Thyroid gland (tissue), 4 donors: ENCODE measurements at places on chromosomes 1 and 21. TPM values are rescaled to one million over a fixed set of nuclear protein-coding genes. Genes with fewer than 3 reads are reported as not detected.
A peak's percentile ranks its signal among the peaks of the same experiment; 100 is the strongest.

ARTN gene
- total RNA-seq, result 2.0 TPM

NBPF10 gene
- 3.5 TPM for total RNA-seq

DNA sequence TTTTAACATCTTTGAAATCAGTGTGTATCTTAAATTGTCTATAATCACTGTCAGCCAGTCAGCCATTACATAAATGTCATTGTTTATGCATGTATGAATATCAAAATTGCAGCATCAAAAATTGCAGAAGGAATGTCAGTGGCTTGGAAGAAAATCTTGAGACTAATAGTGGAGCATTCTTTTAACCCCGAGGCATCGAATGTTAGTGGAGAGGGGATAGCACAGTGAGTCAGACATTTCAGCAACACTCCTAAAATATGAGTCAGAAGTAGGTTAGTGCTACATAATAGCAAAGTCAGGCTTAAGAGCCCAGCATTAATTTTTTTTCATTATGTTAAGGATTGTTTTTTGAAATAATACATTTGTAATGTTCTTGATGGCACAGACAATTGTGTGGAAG lies 45.5 kb downstream of the SNRPE start:
- no peaks in the 10 kb centered on the region for H3K4me1 ChIP-seq
- no peak overlapping the region for H3K27ac ChIP-seq
- H3K36me3 ChIP-seq, result no peaks in the 10 kb centered on the region
- no peak overlapping the region for H3K4me3 ChIP-seq

DNA sequence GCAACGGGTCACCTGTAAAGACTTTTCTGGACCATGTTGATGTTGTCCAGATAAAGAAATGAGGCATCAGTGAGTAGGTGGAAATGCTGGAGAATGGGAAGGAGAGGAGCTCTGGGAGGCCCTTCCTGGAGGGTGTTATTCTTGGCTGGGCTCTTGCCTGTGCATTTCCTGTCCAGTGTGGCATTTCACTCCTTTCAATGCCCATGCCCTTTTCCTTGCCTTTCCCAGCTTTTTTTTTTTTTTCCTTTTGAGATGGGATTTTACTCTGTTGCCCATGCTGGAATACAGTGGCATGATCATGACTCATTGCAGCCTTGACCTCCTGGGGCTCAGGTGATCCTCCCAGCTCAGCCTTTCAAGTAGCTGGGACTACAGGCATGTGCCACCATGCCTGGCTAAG lies 11.8 kb downstream of the NOS1AP start:
- H3K4me1 ChIP-seq, result no peaks in the 10 kb centered on the region
- H3K36me3 ChIP-seq, result no peaks in the 10 kb centered on the region
- DNase-seq, result no peak
- no peaks in the 10 kb centered on the region for H3K27me3 ChIP-seq
- H3K27ac ChIP-seq, result no peak overlapping the region

- H3K27ac ChIP-seq, result peak within 1 kb of the TSS; percentile 11
- no peaks in the 10 kb centered on the region for H3K36me3 ChIP-seq
- H3K4me1 ChIP-seq, result peaks cover 19% of the 10 kb centered on the region
- H3K4me3 ChIP-seq, result peak within 1 kb of the TSS; percentile 10
Observed at GRCh38 chr1:216723274-216723780, at the start of gene ESRRG. TSS of gene ESRRG (minus strand) at chr1:216723429. CDS start at chr1:216723299, 130 bp downstream.

RUNX3 gene
- 2.8 TPM for total RNA-seq

ATP6V1G3 gene
- not detected for total RNA-seq

GRCh38 chr1:46315669-46316403 lies 12.3 kb downstream of the UQCRH start:
- no peak overlapping the region for H3K4me3 ChIP-seq
- H3K36me3 ChIP-seq, result peaks cover 52% of the 10 kb centered on the region
- no peaks in the 10 kb centered on the region for H3K27me3 ChIP-seq
- DNase-seq, result no peak

DNA sequence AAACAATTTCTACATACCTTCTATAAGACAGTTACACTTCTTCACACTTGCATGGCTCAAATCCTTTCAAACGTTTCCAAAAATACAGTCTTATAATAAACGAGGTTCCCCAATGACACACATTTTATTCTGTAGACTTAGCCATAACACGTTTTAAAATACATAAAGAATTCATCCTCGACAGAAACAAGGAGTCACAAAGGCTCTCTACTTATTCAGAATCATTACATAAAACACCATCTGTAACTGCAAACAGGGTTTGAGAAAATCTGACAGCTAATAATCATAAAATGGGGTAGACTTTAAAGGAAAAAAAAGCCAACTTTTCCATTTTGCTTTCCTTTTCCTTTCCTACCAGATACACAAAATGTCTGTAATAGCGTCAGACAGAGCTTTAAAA lies 1.8 kb downstream of the PIK3R3 start:
- H3K27me3 ChIP-seq, result no peaks in the 10 kb centered on the region
- H3K4me3 ChIP-seq, result peak overlapping the region; percentile 83
- H3K27ac ChIP-seq, result no peak overlapping the region

DNA sequence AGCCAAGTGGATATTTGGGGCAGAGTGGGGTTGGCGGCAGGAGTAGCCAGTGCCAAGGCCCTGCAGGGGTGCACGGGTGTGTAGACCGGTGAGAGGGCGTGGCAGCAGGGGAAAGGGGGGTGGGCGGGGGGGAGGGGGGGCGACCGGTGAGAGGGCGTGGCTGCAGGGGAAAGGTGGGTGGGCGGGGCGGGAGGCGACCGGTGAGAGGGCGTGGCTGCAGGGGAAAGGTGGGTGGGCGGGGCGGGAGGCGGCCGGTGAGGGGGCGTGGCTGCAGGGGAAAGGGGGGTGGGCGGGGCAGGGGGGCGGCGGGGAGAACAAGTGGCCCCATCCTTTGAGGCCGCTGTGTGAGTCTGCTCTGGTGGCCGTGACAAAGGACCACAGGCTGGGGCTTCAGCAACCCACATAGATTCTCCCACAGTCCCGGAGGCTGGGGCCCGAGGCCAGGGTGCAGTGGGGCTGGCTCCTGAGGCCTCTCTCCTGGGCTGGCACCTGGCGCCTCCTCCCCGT lies 25.8 kb downstream of the RRP1 start:
- no peak overlapping the region for H3K4me3 ChIP-seq
- H3K36me3 ChIP-seq, result no peaks in the 10 kb centered on the region
- no peaks in the 10 kb centered on the region for H3K27me3 ChIP-seq
- H3K27ac ChIP-seq, result no peak overlapping the region
- peaks cover 17% of the 10 kb centered on the region for H3K4me1 ChIP-seq

PTPRU gene
- total RNA-seq, result 12.4 TPM

DNA sequence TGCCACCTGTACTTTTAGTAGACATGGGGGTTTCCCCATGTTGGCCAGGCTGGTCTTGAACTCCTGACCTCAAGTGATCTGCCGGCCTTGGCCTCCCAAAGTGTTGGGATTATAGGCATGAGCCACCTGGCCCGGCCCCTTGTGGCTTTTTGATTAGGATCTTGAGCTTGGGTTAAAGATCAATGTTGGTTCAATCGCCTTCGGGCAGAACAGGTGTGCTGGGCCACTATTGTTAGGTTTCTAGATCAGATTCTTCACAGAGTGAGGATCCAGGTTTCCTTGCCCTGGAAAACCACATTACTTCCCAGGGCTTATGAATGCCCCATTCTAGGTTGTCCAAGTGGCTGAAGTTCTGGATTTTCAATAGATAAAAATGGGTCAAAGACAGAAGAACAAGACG lies 6.1 kb downstream of the ETV3 start:
- H3K27ac ChIP-seq, result no peak overlapping the region
- DNase-seq, result no peak
- H3K4me3 ChIP-seq, result no peak overlapping the region

AMY1A gene
- not detected for total RNA-seq

- H3K4me3 ChIP-seq, result no peak overlapping the region
- H3K36me3 ChIP-seq, result no peaks in the 10 kb centered on the region
- no peaks in the 10 kb centered on the region for H3K4me1 ChIP-seq
Observed at GRCh38 chr1:101198842-101199636, 37.8 kb upstream of the S1PR1 start.

TTC39A gene
- 13.6 TPM for total RNA-seq

- peaks cover 8% of the 10 kb centered on the region for H3K36me3 ChIP-seq
- H3K27ac ChIP-seq, result peak overlapping the region; percentile 71
- no peak overlapping the region for H3K4me3 ChIP-seq
- H3K27me3 ChIP-seq, result no peaks in the 10 kb centered on the region
- peak; percentile 79 for DNase-seq
- peaks cover 29% of the 10 kb centered on the region for H3K4me1 ChIP-seq
Observed at GRCh38 chr21:42309753-42310213, 5.4 kb downstream of the TFF3 start.

GRCh38 chr1:156571919-156572662 lies at the start of gene IQGAP3:
TSS of gene IQGAP3 (minus strand) at chr1:156572565. CDS start at chr1:156572529, 36 bp downstream.
- H3K36me3 ChIP-seq, result no peaks in the 10 kb centered on the region
- no peaks in the 10 kb centered on the region for H3K27me3 ChIP-seq
- peak; percentile 82 for DNase-seq

PAX7 gene
- 0.78 TPM for total RNA-seq

CHD5 gene
- total RNA-seq, result 0.94 TPM

- DNase-seq, result peak; percentile 43
- H3K4me3 ChIP-seq, result no peak overlapping the region
- peaks cover 25% of the 10 kb centered on the region for H3K4me1 ChIP-seq
- no peaks in the 10 kb centered on the region for H3K27me3 ChIP-seq
Observed at GRCh38 chr1:162690672-162691434, 58.6 kb downstream of the DDR2 start.

- H3K27me3 ChIP-seq, result no peaks in the 10 kb centered on the region
- H3K36me3 ChIP-seq, result no peaks in the 10 kb centered on the region
- no peaks in the 10 kb centered on the region for H3K4me1 ChIP-seq
- H3K27ac ChIP-seq, result no peak overlapping the region
- DNase-seq, result no peak
Observed at GRCh38 chr1:3463408-3463863, 9.0 kb downstream of the ARHGEF16 start.

TNNT2 gene
- not detected for total RNA-seq

CELA3A gene
- total RNA-seq, result not detected

ZBTB18 gene
- 18.8 TPM for total RNA-seq

CD164L2 gene
- not detected for total RNA-seq

DNA sequence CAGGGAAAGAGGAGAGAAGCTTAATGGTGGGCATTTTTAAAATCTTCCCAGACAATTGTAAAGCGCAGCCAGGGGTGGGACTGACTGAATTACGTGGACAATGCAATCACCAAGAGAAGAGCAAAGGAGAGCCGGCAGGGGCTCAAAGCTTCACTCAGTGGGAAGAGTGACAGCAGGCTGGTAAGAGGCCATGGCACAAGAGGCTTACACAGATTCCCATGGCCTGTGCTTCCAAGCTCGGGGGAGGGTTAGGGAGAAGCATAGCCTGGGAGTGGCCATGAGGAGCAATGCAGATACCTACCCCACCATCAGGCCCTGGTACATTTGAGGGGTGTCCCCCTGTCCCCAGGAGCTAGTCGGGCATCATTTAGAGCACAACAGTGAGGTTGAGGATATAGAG lies 27.1 kb upstream of the SEC16B start:
- H3K4me3 ChIP-seq, result no peak overlapping the region
- no peaks in the 10 kb centered on the region for H3K36me3 ChIP-seq
- no peak overlapping the region for H3K27ac ChIP-seq

DNA sequence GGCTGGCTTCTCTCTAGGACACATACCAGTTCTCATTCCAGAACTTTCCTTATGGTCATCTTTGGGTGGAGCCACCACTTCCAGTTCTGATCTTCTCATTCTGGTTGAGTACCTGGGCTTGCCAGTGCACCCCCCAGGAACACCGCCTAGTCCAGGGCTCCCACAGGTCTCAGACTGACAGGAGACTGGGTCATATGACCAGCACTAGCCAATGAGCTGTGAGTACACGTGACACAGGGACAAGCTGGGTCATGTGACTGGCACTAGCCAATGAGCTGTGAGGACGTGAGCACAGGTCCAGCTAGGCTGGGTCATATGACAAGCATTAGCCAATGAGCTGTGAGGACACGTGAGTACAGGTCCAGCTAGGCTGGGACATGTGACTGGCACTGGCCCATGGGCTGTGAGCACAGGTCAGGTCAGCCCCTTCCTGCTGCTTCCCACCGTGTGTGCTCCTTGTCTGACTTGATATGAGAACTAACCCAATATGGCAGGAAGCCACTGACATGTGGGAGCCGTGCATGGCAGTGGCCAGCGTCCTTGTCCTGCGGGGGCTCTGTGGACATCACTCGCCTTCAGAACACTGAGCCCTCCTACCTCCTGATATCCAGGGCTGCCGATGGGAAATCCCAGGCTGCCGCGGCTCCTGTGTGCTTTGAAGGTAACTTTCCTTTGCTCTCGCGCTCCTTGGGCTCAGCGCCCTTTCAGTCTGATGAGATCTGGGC lies 22.7 kb downstream of the KRTAP10-1 start:
- H3K36me3 ChIP-seq, result no peaks in the 10 kb centered on the region
- H3K27ac ChIP-seq, result no peak overlapping the region
- no peak overlapping the region for H3K4me3 ChIP-seq
- H3K27me3 ChIP-seq, result no peaks in the 10 kb centered on the region
- no peaks in the 10 kb centered on the region for H3K4me1 ChIP-seq
- no peak for DNase-seq
